ENCODE measurements at places on chromosomes 1 and 21.

DNA sequence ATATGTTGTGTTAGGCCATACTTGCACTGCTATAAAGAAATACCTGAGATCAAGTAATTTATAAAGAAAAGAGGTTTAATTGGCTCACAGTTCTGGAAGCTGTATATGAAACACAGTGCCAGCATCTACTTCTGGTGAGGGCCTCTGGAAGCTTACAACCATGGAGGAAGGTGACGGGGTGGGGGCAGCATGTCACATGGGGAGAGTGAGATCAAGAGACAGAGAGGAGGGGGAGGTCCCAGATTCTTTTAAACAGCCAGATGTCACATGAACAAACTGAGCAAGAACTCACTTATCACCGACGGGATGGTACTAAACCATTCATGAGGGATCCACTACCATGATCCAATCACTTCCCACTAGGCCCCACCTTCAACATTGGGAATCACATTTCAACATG is 42.6 kb downstream of the TESK2 start:
- DNase-seq = no peak

DNA sequence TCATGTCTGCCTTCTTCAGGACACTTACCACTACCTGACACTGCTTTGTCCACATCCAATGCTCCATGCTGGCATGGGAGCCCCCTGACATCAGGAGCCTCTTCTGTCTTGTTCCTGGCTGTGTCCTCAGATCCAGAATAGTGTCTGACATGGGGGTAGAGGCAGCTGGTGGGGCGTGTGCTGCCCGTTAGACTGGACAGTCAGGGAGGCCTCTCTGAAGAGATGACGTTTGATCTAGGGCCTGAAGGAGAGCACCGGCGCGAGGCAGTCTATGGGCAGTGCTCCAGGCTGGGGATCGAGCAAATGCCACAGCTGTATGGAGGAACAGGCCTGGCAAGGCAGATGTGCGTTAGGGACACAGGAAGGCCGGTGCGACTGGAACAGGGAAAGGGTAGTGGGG is 16.6 kb downstream of the SLC9A1 start:
- no peak for DNase-seq

- DNase-seq = no peak
Measured at GRCh38 chr1:229854620-229855019, 212.4 kb upstream of the GALNT2 start.

DNA sequence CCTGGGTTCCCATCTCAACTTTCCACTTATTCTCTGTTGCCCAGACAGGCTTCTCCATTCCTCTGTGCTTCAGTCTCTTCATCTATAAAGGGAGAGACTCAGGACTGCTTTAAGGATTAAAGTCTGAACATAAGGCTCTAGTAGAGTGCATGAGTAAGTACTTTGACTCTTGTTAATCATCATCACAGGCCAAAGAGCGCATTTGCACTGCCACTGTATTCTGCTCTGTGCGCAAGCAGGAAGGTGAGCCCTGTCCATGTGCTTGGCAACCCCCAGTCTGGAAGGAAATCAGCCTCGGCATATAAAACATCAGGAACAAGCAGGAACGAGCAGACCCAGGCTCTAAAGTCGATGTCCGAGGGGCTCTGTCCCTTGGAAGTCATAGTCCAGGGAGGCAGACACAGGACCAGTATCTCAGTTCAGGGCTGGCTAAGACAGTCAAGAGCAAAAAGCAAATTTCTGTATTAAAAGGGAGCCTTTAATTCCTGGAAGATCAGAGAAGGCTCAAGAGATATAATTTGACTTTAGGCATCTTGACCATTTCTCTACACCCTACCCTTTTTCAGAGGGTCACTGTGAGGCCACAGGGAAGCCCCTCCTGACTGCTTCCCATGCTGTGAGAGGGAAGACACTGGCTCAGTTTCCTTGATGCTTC is 131.2 kb downstream of the TRABD2B start:
- DNase-seq = no peak

DNA sequence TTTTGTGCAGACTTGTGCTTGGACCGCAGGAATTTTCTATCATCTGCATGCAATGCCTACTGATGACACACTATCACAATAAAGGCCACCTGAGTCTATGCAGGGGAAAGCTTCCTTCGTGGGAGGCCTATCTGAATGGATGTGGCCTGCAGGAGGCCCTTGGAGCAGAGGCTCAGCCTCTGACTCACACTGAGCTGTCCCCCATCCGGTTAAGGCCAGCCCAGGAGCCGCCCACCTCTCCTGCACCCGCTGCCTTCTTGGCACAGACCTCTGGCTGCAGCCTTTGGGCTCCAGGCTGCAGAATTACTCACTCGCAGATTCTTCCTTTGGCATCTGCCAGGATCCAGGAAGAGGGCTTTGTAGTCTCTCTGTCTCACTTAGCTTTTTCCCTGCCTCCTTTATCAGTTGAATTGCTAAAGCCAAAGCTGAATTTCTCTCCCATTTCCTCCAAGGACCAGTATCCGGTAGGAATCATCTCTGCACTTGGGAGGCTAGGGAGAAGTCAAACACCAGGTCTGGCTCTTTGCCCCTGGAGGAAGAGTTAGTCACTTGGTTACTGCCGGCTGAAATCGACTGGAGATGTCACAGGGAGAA is 65.1 kb upstream of the JUN start:
- DNase-seq = no peak

DNA sequence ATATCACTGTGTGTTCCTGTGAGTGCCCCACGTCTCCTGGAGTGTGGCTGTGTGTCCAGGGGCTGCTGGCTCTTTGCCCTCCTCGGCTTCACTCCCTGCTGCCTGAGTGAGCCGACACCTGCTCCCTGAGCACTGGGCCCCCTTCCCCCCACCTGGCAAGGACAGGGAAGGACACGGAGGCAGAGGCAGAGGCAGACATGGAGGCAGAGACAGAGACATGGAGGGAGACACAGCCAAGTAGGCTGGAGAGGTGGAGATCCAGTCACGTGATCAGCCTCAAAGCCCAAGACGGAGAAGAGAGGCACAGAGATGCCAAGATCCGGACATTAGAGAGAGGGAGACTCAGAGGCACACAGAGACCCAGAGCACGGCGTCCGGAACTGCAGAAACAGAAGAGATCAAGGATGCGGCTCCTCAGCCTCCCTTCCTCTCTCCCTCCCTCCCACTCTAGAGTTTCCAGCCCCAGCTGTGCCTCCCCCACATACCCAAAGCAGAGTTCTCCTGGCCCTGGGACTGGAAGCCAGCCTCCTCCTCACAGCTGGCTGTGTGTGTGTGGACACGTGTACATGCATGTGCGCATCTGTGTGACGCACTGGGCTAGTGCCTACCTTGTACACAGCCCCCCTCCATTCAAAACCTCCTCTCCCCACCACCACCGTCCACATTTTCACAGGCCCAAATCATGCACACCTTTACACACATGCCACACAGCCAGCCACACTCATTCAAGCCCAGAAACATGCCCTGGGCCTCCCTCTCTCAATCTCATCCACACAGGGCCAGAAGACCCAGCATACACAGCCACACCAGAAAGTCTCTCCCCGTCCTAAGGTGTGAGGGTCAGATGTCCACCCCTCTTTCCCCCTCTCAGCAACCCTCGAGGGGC is 39.1 kb upstream of the WASF2 start:
- no peak for DNase-seq

DNA sequence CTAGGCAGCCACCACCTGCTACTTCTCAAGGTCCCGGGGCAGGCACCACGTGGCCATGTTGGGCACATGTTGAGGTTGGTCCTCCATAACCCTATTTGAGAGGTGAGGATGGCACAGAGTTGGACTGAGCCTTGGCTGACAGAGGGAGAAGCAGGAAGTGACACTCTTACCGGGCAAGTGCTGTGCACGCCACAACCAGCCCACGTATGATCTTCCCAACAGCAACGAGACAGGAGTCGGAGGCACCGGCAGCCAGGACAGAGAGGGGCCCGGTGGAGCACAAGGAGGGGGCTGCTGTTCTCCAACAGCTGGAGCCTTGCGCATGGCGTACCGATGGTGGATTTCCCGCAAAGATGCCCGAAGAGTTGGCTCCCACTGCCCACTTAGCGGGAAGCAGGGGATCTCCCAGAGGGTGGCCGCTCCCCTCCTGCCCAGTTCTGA is 3.4 kb downstream of the CLEC20A start:
- DNase-seq = no peak

GRCh38 chr1:17683598-17683997 is 71.5 kb upstream of the ACTL8 start:
- no peak for DNase-seq
